ENCODE measurements at places on chromosomes 16 and 17.

- no peak for DNase-seq
Measured at GRCh38 chr17:1180958-1181752, 1.4 kb upstream of the ABR start.

DNA sequence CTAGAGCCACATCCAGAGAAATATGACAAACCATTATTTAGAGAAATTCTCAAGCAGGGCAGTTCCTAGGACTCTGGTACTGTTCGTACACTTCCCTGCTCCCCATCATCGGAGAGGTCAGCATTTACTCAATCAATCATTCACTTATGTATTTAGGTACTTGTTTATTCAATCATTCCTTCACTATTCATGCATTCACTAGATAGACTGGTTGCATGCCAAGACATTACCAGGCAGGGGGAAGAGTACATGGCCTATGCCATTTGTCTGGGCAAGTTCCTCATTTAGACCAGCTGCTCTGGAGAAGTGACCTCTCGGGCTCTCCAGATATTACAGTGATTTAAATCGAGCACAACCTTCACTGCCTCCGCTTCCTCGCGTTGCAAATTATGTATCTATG, 603.4 kb downstream of the KCNJ2 start:
- DNase-seq: no peak

DNA sequence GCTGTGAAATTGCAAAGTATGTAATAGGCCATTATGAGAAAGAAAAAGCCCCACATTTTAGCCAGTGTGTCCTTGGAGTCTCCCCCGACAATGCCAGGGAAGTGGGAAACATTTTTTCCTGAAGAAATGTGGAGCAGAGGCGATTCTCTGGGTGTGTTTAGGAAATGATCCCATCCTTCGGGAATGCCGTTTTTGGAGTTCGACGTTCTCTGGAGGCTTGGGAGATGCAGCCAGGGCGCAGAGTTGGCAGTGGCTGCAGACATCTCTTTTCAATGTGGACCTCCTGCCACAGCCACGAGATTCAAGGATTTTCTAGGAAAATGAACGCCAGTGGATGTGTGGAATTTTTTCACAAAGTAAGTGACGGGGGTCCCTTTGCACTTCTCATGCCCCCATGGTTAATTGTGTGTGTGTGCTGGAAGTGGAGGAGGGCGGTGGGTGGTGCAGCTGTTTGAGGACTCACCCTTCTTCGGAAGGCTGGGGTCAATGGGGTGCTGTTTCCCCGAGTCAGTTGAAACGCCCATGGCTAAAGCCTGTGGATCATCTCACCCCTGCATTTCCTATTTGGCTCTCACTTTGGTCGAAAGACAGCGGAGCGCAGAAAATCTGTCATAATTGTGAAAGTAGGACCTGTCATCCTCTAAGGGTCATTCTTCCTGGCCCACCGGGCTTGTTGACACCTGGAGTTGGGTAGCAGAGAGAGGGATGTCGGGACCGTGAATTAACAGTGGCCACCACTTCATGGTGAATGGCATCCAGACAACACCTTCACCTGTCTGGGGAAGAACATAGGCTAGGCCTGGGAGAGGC, 73.2 kb downstream of the CMIP start:
- no peak for DNase-seq

- peak; percentile 68 for DNase-seq
Measured at GRCh38 chr16:79607587-79607986, 7.0 kb upstream of the MAF start.

Data from astrocyte of the spinal cord (primary cell).